ENCODE measurements at places on chromosomes 7 and 10.

- DNase-seq, result no peak
Measured at GRCh38 chr10:73645251-73645650, 4.0 kb upstream of the MYOZ1 start.

- DNase-seq, result no peak
Measured at GRCh38 chr10:22712211-22712955, 2.0 kb downstream of the PIP4K2A start.

DNA sequence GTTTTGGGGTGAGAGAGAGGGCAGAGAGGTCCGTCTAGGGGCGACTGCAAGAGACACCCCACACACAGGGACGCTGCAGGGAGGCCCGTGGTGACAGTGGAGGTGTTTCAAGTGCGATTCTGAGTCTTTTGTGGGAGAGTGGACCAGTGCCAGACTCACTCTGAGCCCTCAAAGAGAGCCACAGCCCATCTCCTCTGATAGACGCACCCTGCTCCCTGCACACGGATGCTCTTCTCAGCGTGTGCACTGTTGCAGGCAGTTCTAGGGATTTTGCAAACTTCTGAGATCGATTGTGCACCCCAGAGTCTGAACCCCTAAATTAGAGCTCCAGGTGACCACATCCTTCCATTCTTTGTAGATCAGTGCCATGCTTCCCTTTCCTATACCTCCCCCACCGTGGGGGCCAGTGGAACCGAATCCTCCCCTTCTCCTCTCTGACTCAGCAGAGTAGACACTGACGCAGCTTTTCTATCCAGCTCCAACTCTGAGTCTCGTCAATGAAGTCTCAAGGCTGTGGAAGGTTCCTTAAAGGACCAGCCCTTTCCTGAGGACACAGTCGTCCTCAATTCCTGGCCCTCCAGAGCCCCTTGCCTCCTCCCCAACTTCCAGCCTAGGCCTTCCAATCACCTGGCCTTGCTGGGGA is 83.8 kb downstream of the TMEM130 start:
- DNase-seq, result no peak

GRCh38 chr10:16408379-16408778 is 28.4 kb upstream of the PTER start:
- no peak for DNase-seq

DNA sequence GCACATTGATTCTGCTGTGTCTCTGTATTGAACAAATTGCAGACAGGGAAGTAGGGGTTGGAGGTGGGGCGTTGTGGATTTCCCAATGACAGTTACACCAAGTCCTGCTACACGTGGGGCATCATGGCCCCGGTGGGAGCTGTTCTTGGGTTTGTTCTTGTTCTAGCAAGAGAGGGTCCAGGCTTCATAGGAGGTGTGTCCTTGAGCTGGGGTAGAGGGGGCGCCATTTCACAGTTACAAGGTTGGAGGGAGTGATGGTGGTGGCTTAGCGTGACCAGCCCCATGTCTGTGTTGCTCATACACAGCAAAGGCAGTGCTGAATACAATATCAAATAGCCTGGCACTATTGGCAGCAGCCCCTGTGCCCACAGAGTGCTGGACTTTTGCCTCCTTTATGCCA is 15.7 kb downstream of the SH2D4B start:
- DNase-seq, result no peak

DNA sequence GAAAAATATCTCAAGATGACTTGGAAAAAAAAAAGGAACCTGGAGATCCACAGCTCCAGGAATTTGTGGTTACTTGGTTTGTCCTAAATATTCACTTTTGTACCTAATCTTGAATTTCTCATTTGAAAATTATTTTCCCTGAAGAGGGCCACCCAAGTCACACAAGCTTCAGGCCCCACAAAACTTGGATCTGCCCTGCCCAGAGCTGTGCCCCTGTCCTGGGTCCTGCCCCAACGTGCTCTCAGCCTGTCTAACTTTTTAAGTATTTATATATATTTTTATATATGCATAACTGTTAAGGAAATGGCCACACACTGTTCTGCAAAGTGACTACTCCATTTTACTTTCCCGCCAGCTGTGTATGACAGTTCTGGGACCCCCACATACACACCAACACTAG is 123.5 kb downstream of the ARHGAP22 start:
- no peak for DNase-seq

Data from NCI-H526 (cell line).